ENCODE measurements at places on chromosomes 3 and 15.

GRCh38 chr3:129758306-129758705 is 135.2 kb downstream of the TMCC1 start:
- DNase-seq, result peak; percentile 34

- DNase-seq, result no peak
Measured at GRCh38 chr15:41935566-41936020, 36.8 kb downstream of the EHD4 start.

GRCh38 chr3:132268956-132269355 is 48.3 kb upstream of the ACP3 start:
- peak; percentile 37 for DNase-seq

GRCh38 chr3:53518495-53518981 is 24.1 kb downstream of the CACNA1D start:
- DNase-seq, result peak; percentile 59

GRCh38 chr15:52797625-52798501 is 7.7 kb upstream of the ONECUT1 start:
- no peak for DNase-seq

GRCh38 chr3:22862111-22862510 is 341.0 kb upstream of the UBE2E2 start:
- no peak for DNase-seq

DNA sequence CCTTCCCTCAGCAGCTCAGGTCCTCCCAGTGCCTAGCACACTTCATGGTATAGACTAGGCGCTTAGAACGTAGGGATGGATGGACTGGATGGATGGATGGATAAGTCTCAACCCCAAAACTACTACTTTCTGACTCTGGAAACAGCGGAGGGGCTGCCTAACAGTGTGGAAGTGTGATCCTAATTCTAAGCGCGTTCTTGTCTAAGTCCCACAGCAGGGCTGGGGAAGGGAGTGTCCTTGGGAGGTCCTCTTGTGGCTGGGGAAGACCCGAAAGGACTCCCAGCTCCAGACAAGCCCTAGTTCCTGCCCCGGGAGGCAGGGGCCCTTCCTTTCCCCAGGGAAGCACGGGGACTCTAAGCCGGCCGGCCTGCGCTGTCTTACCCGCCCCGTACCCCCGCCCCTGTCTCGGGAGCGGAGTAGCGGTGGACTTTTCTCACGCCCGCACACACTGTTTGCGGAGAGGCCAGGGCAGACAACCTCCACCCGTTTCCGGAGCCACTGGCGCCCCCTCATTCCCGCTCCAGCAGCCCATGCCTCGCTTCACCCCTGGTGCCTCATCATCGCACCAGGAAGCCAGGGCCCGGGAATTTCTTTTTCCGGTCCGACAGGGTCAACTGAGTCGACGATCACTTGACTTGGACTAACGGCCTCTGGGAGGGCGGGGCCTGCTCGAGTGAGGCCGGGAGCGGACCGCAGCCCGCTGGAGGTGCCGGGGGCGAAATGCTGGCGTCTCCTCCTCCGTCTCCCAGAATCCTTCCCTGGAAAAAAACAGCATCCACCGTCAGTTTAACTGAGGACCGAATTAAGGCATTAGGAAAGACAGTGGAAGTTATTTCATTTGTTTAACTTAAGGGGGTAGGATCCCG is 133.3 kb downstream of the TBC1D2B start:
- peak; percentile 90 for DNase-seq

- DNase-seq, result no peak
Measured at GRCh38 chr3:63972196-63972595, 51.1 kb downstream of the PSMD6 start.

GRCh38 chr3:126664591-126665214 is 9.8 kb upstream of the TXNRD3 start:
- no peak for DNase-seq

DNA sequence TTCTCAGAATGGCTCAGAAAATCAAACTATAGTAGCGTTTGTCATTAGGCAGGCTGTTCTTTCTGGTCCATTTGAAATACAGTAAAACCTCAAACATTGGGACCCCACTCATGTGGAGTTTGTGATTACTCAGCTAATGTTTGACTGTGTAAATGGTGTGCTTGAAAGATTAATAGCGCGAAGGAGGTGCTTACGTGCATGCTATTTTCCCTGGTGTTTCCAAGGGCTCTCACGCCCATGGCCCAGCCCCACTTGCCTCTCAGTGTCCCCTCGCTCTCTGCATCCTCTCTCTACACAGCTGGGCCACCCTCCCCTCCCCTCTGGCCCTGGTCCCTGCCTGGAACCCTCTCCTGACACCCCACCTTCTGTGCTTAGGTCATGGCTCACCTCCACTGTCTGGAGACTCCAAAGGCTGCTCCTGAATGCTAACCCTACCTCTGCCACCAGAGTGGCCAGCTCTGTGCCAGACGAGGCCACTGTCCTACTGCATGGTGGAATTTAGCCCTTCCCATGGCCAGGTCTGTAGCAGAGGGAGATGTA is 194.2 kb downstream of the PLCL2 start:
- no peak for DNase-seq

DNA sequence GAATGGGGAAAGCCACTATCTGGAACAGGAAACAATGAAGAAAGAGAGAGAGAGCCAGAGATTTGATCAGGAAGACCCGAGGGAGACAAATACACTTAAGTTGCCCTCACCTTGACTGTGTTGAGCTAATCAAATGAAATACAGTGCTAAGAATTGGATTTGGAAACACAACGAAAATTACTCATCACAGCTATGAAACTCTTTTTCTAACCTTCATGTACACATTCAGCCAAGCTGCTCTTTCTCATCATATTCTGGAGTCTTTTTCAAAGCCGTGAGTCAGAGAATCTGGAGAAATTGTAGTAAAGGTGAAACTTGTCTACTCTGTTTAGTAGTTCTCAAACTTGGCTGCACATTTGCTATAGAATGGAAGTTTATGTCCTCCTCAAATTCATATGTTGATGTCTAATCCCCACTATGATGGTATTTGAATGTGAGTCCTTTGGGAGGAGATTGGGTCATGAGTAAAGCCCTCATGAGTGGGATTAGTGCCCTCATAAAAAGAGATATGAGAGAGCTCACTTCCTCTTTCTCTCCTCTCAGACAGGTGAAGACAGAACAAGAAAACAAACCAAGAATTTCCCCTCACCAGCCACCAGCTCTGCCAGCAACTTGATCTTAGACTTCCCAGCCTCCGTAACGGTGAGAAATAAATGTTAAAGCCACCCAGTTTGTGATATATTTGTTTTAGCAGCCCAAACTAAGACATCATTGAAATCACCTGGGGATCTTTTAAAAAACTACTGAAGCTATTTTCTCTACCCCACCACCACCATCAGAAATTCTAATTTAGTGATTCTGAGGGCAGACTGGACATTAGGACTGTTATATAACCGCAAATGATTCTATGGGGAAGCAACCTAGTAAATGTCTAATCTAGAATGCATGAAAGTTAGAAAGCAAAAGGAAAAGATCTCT is 143.6 kb upstream of the GRM7 start:
- DNase-seq, result no peak

DNA sequence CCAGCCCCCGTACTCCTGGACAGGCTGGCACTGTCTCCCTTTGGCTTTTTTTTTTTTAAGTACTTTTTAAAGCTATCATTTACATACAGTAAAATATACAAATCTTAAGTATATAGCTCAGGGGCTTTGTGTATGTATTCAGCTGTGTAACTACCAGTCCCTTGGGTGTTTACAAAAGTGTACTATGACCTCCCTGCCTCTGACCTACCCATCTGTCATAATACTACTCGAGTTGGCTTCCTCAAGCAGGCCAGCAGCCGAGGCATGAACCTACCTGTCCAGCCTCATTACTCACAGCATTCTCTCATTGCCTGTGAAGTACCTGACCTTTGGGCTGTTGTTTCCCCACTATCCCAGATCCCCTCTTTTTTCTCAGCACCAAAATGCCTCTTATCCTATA is 33.2 kb downstream of the ABHD2 start:
- no peak for DNase-seq

- DNase-seq, result no peak
Measured at GRCh38 chr15:59436774-59437141, 1.2 kb upstream of the FAM81A start.

- DNase-seq, result no peak
Measured at GRCh38 chr3:50166620-50167019, 11.5 kb downstream of the SEMA3F start.

GRCh38 chr15:68733666-68734065 is 87.0 kb downstream of the ANP32A start:
- peak; percentile 64 for DNase-seq

GRCh38 chr3:67458896-67459530 is 195.4 kb downstream of the SUCLG2 start:
- DNase-seq, result no peak

DNA sequence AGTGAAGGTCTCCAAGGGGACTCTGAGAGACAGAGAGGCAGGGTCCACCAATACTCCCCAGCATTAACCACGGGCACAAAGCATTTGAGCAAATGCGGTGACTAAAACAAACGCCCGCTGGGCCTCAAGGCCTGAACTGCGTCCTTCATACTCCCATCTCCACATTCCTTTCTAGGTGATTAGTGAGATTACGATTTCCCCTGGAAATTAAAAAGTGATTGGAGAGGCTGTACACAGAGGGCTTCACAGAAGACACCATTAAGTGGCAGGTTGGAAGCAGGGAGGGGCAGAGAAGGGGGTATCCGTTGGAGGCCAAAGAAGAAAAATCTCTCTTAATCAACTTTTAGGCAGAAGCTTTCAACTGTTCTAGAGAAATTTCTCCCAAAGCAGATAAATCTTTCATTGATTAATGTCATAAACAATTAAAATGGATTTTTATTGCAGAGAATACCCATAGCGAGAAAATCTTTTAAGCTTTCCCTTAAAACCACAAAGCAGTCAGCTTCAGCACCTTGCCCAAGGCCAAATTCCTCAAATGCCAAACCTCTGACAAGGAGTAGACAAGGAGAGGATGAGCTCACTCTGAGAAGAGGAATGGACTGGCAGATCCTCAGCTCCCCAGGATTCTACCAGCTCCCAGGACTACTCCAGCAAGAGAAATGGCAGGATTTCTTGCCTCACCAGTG is 38.2 kb downstream of the MB21D2 start:
- no peak for DNase-seq

GRCh38 chr3:62870321-62870720 is 4.9 kb downstream of the CADPS start:
- no peak for DNase-seq

GRCh38 chr3:35144011-35144410 is 495.3 kb upstream of the ARPP21 start:
- DNase-seq, result no peak

- no peak for DNase-seq
Measured at GRCh38 chr3:192171213-192171612, 556.1 kb downstream of the FGF12 start.

GRCh38 chr3:70970171-70970570 is 613.4 kb downstream of the FOXP1 start:
- DNase-seq, result no peak

GRCh38 chr3:51283421-51283820 is 101.7 kb upstream of the MANF start:
- DNase-seq, result no peak

GRCh38 chr3:70409018-70409417 is 96.6 kb upstream of the MDFIC2 start:
- no peak for DNase-seq

- DNase-seq, result no peak
Measured at GRCh38 chr3:5568451-5568850, 380.9 kb downstream of the EDEM1 start.

- DNase-seq, result no peak
Measured at GRCh38 chr3:16596352-16597032, 8.7 kb downstream of the DAZL start.

- DNase-seq, result no peak
Measured at GRCh38 chr3:138457863-138458735, 23.7 kb downstream of the ESYT3 start.

GRCh38 chr15:66751579-66751978 is 49.5 kb downstream of the SMAD6 start:
- peak; percentile 37 for DNase-seq

DNA sequence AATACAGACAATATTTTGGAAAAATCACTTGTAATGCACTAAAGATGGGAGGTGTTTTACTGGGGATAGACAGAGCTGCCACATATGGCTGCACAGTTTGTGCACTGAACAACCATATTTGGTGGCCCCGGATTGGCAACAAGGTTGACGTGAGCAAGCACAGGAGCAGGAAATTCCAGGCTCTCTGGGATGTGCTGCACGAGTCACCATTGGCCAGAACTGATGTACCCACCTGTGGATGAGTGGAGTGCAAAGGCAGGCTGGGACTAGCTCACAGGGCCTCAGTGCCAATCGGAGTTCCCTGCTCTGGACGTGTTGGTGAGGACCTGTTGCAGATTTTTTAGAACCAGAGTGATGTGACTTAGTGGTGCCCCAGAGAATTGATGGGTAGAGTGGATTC is 42.0 kb upstream of the SCAANT1 start:
- DNase-seq, result no peak

DNA sequence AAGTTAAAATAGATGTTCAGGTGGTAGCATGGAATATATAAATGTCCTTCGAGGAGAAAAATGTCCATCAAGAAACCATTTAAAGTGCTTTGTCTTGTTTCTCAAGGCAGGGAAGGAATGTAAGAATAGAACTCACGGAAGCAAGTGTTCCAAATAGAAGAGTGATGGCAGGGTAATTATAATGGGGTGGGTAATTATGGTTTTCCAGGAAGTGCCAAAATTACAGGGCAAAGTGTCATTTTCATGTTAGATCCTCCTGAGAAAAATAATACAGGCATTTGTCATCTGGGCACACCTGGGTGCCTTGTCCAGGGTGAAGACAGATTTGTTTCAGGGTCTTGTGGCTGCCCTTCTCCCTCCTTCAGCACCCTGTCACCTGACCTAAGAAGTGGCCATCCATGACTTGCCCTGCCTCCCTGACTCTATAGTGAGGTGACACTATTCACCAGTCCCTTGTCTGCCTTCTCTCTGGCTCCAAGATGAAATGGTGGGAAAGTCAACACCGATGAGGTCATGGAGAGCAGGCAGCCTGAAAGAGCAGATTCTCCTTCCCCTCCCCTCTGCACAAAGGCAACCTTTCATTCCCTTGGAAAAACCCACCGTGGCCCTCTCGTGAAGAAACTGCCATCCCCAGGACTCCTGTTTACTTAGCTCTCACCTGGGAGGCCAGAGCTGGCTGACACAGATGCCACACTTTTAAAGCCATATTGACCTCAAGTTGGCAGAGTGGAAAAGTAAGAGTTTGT is 45.1 kb upstream of the AMOTL2 start:
- no peak for DNase-seq
